HCEC 1CT (cell line): ENCODE measurements at places on chromosomes 5 and 9.

DNA sequence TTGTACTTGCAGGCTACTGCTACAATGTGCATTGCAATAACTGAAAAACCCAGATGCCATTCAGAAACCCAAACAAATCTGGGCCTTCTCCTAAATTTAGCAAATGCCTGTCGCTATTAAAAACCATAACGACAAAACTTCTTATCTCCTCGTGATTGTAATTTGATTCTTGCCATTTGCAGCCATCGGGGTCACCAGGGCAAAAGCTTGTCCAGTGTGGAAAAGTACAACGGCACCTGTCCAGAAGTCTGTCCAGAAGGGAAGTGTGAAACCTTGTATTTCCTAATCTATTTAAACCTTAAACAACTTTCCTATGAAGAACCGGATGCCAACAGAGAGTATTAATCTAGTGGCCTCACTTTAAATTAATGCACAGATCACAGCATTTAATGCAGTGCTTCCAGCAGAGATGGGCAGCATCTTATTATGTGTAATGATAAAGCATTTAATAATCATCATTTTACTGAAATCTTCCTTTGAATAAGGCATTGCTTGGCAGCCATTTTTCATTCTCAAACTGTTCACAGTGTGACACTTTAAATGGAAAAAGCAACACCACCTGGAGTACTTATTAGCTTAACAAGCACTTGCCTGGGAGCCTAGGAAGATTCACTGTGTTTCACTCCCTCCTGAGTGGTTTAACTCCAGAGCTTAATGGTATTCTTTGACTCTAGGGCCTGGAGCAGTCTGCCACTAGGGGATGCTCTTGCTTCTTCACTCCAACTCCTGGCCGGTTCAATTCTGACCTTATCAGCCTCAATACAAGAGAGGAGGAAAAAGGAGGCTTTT lies 4.9 kb upstream of the C7 start:
- DNase-seq: peak; percentile 67

GRCh38 chr9:91395553-91396471 lies 27.8 kb downstream of the NFIL3 start:
- peak; percentile 86 for DNase-seq

DNA sequence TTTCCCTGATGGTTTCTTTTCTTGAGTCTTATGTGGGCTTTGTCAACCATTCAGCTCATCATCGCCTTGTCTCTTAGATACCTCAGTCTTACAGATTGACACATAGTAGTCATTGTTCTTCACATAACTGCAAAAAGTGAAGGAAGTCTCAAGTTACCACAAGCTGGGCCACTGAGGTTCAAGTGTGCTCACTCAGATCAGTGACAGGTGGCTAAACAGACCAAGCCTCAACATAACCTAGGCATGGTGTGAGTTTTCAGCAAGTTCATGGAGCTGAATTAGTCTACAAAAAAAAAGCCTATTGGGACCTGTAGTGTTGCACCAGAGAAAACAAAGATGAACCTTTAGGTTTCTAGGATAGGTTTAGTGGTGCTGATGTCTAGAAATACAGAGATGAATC lies 58.2 kb downstream of the RFK start:
- DNase-seq: no peak

DNA sequence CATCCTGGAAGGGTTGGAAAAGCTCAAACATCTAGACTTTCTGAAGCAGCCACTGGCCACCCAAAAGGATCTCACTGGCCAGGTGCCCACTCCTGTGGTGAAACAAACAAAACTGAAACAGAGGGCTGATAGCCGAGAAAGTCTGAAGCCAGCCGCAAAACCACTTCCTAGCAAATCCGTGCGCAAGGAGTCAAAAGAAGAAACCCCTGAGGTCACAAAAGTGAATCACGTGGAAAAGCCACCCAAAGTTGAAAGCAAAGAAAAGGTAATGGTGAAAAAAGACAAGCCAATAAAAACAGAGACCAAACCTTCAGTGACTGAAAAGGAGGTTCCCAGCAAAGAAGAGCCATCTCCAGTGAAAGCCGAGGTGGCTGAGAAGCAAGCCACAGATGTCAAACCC lies 87.6 kb downstream of the MAP1B start:
- DNase-seq: no peak

GRCh38 chr5:80408484-80409366 lies 861 bp downstream of the ZFYVE16 start:
- DNase-seq: peak; percentile 37
